ENCODE measurements at places on chromosomes 12 and 14.

- DNase-seq = peak; percentile 88
These were observed 14.8 kb downstream of the PROX2 start for GRCh38 chr14:74860899-74861733.

DNA sequence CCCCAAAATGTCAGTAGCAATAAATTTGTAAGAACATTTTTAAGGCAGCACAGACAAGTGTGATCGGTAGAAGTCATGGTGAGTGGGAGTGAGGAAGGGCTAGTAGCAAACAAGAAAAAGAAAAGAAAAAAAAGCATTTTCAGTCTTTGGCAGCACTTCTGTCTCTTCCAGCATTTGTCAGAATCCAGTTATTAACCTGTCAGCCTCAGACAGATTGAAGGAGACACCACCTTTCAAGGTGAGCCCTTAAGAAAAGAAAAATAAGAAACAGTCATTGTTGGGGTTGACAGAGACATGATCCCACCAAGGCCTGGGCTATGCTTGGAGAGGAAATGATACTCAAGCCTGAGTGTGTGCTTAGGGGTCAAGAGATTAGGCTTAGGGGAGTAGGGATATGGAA is 947.4 kb downstream of the NRXN3 start:
- no peak for DNase-seq

DNA sequence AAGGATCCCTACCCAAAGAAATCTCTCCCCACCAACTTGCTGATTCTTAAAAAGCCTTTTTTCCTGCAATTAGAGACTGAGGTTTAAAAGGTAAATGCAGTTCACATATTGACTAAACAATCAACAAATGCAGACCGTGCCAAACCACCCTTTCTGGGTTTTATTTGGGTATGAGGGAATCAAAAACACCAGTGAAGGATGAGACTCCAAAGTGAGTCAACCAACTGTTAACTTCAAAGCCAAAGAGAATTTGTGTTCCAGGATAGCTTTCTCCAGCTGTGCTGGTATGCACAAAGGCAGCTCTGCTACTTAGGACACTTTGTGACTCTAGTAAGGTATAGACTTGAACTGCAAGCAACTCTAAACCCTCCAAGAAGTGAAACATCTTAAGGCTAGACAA is 39.4 kb downstream of the RPS29 start:
- DNase-seq = no peak

DNA sequence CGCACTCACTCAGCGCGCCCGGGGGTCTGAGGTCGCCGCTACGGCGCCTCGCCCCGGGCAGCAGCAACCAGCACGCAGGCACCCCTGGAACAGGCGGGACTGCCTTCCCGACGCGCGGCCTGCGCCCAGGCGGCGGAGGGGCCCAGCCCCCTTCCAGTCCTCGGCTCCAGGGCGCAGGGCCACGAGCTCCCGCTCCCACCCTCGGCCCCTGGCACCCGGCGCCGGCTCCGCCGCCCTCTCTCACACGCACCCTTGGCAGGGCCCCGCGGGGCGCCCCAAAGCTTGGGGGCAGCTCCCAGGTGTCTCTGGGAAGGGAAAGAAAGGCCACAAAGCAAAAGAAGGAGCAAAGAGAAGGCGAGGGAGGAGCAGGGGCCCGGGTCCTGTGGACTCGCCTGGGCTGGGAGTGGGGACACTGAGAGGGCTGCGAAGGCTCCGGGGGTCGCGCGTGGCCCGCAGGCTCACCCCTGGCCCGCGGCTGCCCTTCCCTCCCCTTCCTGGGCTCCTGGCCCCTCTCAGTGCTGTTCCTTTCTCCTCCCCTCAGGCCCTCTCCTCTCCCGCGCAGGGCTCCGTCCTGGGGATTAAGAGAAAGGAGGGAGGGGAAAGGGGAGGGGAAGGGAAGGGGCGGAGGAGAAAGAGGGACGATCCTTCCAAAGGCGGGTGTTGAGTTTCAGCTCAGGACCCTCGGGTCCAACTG is 907 bp upstream of the EFS start:
- no peak for DNase-seq

DNA sequence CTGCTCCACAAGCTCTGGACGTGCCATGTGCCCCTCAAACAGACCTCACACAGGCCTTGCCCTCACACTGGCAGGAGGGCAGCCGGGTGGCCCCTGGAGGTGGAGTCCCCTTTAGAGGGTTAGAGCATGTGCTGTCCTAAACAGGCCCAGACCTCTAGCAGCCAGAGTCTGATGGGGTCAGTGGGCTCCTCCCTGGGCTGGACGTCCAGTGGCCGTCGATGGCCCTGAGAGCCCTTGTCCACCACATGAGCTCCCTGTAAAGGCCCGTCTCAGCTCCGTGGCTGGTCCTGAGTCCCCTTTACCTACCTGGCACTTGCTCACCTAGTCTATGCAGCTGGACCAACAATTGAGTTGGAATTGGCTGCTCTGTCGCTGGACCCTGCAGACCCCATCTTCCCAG is 3.8 kb downstream of the TMEM179 start:
- DNase-seq = no peak

DNA sequence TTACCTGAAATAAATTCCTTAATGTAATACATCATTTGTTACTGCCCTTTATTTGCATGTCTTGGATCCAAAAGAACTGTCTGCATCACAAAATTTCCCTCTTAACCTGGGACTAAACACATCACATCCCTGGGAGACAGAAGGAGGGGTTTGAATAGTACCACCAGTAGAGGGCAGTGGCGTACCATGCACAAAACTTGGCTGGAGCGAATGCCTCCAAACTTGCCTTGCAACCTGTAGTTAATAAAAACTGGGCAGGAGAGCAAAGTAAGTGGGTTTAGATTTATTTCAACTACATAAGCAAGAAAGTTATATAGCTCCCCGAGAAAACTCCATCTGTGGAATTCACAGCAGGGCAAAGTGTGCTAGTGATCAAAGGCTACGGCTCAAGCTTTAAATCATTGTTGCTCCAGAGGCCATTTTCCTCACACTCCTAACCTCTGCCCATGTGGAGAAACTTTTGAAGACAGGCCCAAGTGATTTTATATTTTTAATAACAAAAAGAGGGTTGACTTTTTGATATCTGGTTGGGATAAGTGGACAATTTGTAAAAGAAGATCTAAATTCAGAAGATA is 1176.7 kb upstream of the SEL1L start:
- DNase-seq = no peak

DNA sequence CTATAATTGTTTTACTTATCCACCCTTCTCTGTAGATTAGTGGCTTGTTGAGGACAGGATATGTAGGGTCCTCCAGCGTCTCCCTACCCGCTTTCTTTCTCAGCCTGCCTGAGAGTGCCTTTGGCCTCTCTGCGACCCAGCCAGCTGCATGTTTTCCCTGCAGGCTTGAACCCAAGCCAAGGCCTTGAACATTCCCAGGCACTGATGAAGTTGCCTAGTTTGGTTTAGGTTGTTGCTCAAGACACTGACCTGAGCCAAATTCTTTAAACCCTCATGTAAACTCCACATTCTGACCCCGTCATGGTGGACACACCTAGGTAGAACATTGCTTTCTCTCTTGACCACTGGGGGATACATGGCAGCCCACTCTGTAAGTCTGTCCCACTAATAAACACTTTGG is 33.4 kb upstream of the TXNRD1 start:
- no peak for DNase-seq

GRCh38 chr12:47403681-47404080 is 302.1 kb downstream of the RPAP3 start:
- DNase-seq = no peak

GRCh38 chr12:50251619-50252252 is 31.6 kb downstream of the LIMA1 start:
- no peak for DNase-seq

DNA sequence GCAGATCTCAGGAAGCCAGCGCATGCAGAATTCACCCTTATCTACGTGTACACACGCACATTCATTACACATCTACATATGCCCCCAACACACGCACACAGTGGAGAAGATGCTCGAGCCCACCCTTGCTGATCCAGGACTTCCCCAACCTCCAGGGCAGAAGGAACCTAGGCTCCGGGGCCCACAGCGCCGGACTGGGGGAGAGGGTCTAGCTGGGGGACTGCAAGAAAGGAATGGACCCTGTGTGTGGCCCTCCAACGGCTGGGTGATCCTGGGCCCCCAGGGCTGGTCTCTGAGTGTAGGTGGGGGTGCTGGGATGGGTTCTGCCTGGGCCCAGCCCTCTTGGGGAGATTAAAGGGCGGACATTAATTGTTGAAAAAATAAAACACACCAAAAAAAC is 128.1 kb upstream of the C14orf180 start:
- DNase-seq = no peak

GRCh38 chr14:54652188-54652587 is 85.3 kb downstream of the SAMD4A start:
- no peak for DNase-seq

DNA sequence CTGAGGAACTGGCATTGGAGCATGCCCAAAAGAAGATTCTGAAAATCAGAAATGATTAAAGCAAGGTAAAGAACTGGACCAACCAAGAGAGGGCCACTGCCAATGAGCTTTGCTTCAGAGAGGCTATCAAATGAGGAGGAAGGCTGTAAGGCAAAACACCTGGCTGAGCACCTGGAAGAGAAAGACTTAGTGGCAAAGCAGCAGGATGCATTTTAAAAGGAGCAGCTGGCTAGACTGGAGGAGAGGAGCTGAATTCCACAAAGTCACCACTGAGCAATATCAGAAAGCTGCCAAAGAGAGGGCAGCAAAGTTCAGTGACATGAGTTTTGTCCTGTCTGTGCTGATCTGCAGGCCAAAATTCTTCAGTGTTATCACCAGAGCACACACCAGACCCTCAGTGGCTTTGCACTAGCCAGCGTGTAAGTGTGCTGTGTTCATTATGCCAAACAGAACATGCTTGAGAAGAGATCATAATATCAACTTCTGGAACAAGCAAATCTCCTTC is 338.7 kb downstream of the TRHDE start:
- DNase-seq = no peak

GRCh38 chr14:65506801-65507200 is 94.3 kb downstream of the FUT8 start:
- DNase-seq = no peak

GRCh38 chr12:53994009-53994263 is 6.0 kb upstream of the HOXC9 start:
- no peak for DNase-seq

DNA sequence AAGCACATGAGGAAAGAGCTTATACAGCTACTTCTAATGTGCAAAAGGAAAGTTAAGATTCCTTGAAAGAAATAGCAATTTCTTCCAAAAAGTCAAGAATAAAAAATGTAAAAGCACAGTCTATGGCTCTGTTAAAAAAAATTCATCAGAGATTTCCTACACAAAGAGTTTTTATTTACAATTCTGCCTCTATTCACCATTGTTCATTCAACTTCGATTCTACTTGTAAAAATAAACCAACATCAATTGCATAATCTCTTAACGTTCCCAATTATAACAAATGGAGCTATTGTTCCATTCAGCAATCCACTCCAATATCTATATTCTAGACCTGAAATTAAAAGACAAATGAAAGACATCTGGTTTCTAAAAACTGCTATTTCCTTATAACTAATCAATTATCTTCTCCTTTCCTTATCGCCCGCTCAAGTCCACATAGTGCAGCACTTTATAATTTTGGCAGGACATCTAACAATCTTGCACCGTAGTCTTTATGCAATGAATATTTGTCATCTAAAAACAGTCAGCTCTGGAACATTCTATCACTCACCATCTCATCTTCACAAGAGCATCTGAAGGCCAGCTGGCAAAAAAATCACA is 6.2 kb downstream of the EIF2S3B start:
- DNase-seq = no peak

- DNase-seq = no peak
These were observed 25.4 kb downstream of the PAWR start for GRCh38 chr12:79665212-79665887.

- DNase-seq = no peak
These were observed 26.6 kb downstream of the PPP2R5C start for GRCh38 chr14:101788016-101788635.

DNA sequence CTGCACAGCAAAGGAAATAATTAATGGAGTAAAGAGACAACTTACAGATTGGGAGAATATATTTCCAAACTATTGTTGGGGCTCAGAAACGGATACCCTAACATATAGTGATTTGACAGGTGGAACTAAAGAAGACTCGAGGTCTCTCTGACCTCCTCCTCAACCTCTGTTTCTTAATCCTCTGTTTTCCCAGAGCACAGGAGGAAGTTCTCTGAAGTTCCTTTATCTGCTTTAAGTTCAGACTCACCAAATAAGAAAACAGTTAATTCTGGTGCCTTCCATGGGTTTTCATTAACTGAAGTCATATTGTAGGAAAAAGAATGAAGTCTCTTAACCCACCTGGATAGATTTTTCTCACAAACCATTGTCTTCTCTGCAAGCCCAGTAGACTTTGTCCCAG is 29.2 kb downstream of the CLEC2D start:
- no peak for DNase-seq

GRCh38 chr12:71041476-71041875 is 116.3 kb downstream of the TSPAN8 start:
- no peak for DNase-seq

DNA sequence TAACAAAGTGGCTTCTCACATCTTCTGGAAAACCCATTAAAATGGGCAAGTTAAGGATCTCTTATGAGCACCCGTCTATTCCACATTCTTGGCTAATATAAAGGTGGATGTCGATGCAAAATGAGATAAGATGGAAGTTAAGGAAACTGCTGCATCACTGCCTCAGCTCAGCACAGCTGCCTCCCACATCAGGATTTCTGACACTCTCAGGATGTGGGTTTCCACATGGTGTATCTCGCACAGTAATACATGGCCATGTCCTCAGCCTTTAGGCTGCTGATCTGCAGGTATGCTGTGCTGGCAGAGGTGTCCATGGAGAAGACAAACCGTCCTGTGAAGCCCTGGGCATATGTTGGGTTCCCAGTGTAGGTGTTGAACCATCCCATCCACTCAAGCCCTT is 1348.0 kb downstream of the TMEM121 start:
- no peak for DNase-seq

DNA sequence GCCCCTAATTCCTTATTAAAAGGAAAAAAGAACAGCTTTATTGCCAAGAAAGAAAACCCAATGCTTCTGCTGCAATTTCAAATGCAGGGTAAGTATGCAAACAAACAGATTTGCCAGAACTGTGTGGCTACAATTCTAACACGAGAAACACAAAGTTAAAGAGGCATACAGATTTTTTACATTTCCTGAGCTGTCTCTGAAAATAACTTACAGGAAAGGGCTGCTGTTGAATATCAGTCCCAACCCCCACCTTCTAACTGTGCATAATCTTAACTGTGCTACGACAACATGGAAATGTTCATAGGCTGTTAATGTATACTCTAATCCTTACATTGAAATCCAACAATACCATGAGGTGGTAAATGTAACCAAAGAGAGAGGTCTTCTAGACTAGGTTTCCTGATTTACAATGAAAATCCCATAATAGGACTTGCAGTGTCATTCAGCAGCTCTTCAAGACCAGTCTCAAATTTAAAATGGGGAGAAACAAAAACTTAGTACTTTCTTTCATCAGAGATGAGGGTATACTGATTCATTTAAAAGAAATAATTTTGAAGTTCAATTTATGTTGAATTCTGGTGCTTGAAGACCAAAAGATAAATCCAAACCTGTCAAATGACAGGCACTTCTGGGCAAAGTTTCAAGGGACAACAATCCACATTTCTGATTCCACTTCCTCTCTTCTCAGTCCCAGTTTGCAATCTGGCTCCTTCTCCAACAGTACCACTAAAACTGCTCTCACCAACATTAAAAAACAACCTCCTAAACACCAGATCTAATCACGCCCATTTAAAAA is 14.4 kb downstream of the FGD6 start:
- no peak for DNase-seq

Measured in stimulated activated CD8-positive, alpha-beta memory T cell treated with anti-CD3 and anti-CD28 coated beads, Interleukin-4, amount 100 ng/mL, for 24 hours (primary cell).